ENCODE measurements at places on chromosomes 2 and 18. TPM values are rescaled to one million over a fixed set of nuclear protein-coding genes. Genes with fewer than 3 reads are reported as not detected.

DNA sequence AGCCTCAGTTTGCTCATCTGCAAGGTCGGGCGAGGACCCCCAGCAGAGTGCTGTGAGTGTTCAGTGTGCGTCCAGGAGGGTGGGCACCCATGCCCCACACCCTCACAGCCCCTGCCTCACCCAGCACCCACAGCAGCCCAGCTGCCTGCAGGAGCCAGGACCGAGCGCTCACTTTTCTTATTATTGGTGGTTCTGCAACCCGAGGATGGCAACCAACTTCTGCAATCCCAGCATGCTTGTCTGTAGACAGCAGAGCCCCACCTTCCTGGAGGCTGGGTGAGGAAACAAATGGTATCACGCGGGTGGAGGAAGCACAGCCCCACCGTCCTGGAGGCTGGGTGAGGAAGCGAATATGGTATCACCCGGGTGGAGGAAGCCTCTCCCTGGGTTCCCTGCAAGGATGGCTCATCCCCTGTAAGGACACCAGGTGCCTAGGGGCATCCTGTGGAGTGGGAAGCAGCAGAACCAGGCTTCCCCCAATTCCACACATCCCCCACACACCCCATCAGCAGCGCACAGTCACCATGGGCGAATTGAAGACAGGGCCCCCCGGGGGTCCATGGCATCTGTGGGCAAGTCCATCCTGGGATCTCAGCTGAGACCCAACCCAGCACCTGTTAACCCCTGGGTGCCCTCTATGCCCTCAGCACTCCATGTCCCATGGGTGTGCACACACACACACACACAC lies 220.5 kb upstream of the RAB6C start:
- H3K27ac ChIP-seq: no peak overlapping the region
- H3K27me3 ChIP-seq: no peaks in the 10 kb centered on the region
- no peak overlapping the region for H3K4me3 ChIP-seq

DNA sequence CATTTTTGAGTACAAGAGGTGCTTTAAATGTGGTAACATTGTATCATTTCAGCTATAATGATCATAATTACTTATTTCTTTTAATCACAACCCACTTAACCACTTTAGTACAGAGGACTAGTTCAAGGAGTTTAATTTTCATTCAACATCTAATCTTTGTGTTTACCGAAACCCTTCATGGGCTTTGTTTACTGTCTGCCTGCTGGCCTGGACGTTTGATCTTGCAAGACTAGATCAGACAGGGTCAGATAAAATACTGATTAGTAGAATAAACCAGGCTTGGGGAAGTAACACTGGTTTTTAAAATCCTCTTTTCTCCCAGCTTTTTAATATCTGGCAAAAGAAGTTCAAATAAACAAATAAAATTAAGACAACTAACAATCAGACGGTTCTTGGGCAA lies 93.6 kb downstream of the SATB2 start:
- no peaks in the 10 kb centered on the region for H3K27me3 ChIP-seq
- H3K27ac ChIP-seq: no peak overlapping the region
- H3K4me3 ChIP-seq: no peak overlapping the region
- DNase-seq: no peak
- peaks cover 6% of the 10 kb centered on the region for H3K36me3 ChIP-seq

DNA sequence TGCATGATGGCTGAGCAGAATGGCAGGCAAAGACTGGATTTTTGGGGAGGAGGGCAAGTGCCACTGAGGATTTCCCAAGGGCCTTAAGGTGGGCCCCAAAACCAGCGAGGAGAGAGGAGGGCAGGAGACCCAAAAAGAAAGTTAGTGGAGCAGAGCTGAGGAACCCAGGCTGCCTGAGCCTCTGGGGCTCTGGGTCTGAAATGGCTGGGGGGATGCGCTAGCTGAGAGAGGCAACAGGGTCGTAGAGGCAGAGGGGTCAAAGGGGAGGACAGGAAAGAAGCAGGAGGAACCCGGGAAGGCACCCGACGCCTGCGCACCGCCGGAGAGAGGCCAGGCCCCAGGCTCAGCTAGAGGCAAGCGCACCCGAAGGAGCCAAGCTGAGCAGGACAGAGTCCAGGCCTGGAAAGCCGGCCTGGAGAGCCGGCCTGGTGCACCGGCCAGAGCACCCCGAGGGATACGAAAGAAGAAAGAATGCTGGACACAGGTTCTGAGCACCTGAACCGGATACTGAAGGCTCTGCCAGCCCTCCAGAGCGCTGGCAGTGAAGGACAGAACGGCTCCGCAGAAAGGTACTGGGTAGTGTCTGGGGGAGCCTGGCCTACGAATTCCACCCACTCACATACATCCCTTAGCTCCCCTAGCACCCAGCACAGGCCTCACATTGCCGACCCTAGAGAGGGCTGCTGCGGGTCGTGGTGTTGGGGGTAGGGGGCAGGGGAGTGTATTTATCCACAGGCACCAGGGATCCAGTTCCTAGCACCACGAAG lies 39.5 kb upstream of the ATP6V1B1 start:
- no peak overlapping the region for H3K4me3 ChIP-seq
- peaks cover 4% of the 10 kb centered on the region for H3K36me3 ChIP-seq
- no peak overlapping the region for H3K27ac ChIP-seq
- no peak for DNase-seq

DNA sequence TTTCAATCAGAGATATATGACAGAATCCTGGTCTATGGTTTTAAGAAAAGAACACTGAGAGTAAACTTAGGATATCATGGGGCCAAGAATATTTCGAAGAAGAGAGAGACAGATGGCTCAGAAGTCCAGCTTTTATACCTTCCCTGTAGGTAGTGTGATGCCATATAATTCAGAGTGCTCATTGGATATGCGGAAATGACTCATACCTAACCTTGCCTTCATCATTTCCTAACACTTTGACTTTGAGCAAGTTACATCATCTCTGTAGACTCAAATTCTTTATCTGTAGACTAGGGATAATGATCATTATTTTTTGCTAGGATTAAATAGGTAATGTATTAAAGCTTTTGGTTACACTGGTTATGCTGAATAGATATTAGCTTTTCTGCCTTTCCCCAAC lies 461.6 kb upstream of the CNTNAP5 start:
- H3K4me1 ChIP-seq: no peaks in the 10 kb centered on the region
- no peak overlapping the region for H3K27ac ChIP-seq
- no peak overlapping the region for H3K4me3 ChIP-seq
- no peaks in the 10 kb centered on the region for H3K36me3 ChIP-seq
- no peaks in the 10 kb centered on the region for H3K27me3 ChIP-seq
- DNase-seq: no peak

DNA sequence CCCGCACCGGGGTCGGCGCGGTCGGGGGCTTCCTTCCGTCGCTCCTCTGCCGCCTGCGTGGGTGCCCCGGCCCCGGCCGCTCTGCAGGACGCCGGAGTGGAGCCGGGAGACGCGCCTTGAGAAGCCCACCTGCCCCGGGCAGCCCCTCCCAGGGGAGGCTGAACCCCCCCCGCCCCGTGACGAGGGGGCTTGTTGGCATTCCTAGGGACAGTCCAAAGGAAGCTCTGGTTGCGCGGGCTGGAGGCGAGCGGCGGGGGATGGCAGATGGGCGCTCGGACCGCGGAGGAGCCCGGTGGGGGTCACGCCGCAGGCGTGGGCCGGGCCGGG lies 133.5 kb upstream of the MGAT5 start:
- no peak for DNase-seq
- H3K4me3 ChIP-seq: peak overlapping the region; percentile 55
- H3K27ac ChIP-seq: no peak overlapping the region
- peaks cover 5% of the 10 kb centered on the region for H3K27me3 ChIP-seq

GRCh38 chr2:139864821-139865302 lies 1084.7 kb upstream of the NXPH2 start:
- no peaks in the 10 kb centered on the region for H3K4me1 ChIP-seq
- no peaks in the 10 kb centered on the region for H3K36me3 ChIP-seq
- H3K4me3 ChIP-seq: no peak overlapping the region
- H3K27ac ChIP-seq: no peak overlapping the region
- peaks cover 3% of the 10 kb centered on the region for H3K27me3 ChIP-seq

GRCh38 chr2:39068299-39069135 lies 52.3 kb downstream of the SOS1 start:
- H3K27me3 ChIP-seq: no peaks in the 10 kb centered on the region
- H3K4me1 ChIP-seq: peaks cover 16% of the 10 kb centered on the region
- H3K4me3 ChIP-seq: no peak overlapping the region
- H3K27ac ChIP-seq: no peak overlapping the region
- DNase-seq: no peak

DNA sequence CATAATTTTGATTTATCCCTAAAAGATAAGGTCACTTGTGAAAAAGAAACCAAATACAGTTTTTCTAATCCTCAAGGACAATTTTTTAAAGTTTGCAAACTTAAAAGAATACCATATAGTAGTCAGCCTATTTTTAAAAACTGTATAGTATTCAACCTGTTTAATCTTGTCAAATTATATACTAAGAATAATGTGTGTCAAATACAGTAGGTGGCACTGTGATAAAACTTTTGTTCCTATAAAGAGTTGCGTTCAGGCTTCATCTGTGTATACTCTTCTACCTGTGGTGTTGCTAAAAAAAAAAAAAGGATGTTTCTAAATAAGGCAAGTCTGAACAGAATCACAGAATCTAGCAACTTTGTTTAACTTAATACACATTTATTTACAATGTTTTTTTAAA lies 68.6 kb downstream of the CCDC138 start:
- H3K4me3 ChIP-seq: no peak overlapping the region
- H3K36me3 ChIP-seq: peaks cover 18% of the 10 kb centered on the region
- H3K4me1 ChIP-seq: peaks cover 2% of the 10 kb centered on the region
- H3K27ac ChIP-seq: no peak overlapping the region
- DNase-seq: no peak

- H3K27me3 ChIP-seq: peaks cover 9% of the 10 kb centered on the region
- peaks cover 2% of the 10 kb centered on the region for H3K36me3 ChIP-seq
- no peak overlapping the region for H3K4me3 ChIP-seq
- H3K27ac ChIP-seq: no peak overlapping the region
- no peak for DNase-seq
- H3K4me1 ChIP-seq: no peaks in the 10 kb centered on the region
Observed at GRCh38 chr2:26982102-26982742, 11.8 kb downstream of the MAPRE3 start.

Gene ASB3
- total RNA-seq: 21.6 TPM

GRCh38 chr18:50855976-50856757 lies 22.8 kb upstream of the ME2 start:
- peaks cover 2% of the 10 kb centered on the region for H3K36me3 ChIP-seq
- no peak for DNase-seq
- no peak overlapping the region for H3K27ac ChIP-seq
- no peak overlapping the region for H3K4me3 ChIP-seq

DNA sequence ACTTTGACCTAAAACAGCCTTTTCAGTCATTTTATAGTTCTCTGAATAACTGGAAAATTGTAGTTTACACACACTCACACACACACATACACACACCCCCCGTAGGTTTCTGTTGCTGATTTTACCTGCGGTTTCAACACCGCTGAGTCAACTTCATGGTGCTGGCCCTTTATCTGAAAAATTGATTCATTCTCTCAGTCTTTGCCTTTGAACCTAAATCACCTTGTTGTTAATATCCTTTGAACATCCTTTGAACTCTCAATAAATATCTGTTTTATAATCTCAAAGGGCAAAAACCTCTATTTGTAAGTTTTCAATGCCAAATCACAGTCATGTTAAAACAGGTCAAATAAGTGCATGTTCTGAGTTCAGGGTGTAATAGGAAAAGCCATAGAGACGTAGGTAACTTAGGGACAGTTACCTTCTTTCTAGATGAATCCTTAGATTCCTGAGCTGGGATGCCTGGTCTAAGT lies 109.0 kb upstream of the BZW1 start:
- DNase-seq: no peak
- peaks cover 30% of the 10 kb centered on the region for H3K27me3 ChIP-seq
- no peaks in the 10 kb centered on the region for H3K36me3 ChIP-seq
- H3K4me1 ChIP-seq: no peaks in the 10 kb centered on the region
- no peak overlapping the region for H3K27ac ChIP-seq
- H3K4me3 ChIP-seq: no peak overlapping the region

- H3K4me1 ChIP-seq: no peaks in the 10 kb centered on the region
- no peaks in the 10 kb centered on the region for H3K36me3 ChIP-seq
- no peak overlapping the region for H3K27ac ChIP-seq
Observed at GRCh38 chr2:165176780-165177179, 27.1 kb downstream of the SCN3A start.

- no peak for DNase-seq
- peak overlapping the region; percentile 93 for H3K27ac ChIP-seq
- H3K27me3 ChIP-seq: no peaks in the 10 kb centered on the region
- H3K4me1 ChIP-seq: peaks cover 58% of the 10 kb centered on the region
- H3K36me3 ChIP-seq: no peaks in the 10 kb centered on the region
Observed at GRCh38 chr2:38599706-38600105, 3.0 kb downstream of the HNRNPLL start.

Gene FKBP1B
- total RNA-seq: 12.6 TPM

Gene GALNT3
- 3.2 TPM for total RNA-seq

GRCh38 chr2:71482055-71482454 lies 28.7 kb downstream of the DYSF start:
- peaks cover 16% of the 10 kb centered on the region for H3K36me3 ChIP-seq
- H3K27ac ChIP-seq: peak overlapping the region; percentile 45
- DNase-seq: no peak
- no peaks in the 10 kb centered on the region for H3K27me3 ChIP-seq

DNA sequence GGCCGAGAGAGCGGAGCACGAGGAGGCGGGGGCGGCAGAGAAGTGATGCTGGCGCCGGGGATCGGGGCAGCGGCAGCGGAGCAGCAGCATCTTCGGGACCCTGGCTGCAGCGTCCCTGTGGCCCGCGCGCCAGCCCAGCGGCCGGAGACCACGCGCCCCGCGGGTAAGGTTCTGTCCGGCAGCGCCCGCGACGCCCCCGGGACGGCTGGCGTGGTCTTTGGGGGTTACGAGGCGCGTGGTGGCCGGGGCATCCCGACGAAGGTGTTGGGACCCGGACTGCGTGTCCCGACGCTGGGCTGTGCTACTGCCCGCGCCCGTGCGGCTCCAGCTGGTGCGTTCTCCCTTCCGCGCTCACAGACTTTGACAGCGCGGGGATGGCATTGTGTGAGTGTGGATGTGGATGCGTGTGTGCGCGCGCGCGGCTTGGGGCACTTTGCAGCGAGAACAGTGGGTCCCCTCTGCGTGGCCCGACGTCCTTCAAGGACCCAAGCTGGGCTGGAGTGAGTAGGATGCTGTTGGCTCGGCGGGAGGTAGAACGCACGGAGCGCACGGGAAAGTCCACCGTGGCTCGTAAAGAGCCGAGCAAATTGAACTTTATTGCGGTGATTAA lies 405.0 kb downstream of the XIRP2 start:
- peak overlapping the region; percentile 87 for H3K4me3 ChIP-seq
- peaks cover 44% of the 10 kb centered on the region for H3K27me3 ChIP-seq
- DNase-seq: no peak
- no peaks in the 10 kb centered on the region for H3K36me3 ChIP-seq
- peaks cover 16% of the 10 kb centered on the region for H3K4me1 ChIP-seq

DNA sequence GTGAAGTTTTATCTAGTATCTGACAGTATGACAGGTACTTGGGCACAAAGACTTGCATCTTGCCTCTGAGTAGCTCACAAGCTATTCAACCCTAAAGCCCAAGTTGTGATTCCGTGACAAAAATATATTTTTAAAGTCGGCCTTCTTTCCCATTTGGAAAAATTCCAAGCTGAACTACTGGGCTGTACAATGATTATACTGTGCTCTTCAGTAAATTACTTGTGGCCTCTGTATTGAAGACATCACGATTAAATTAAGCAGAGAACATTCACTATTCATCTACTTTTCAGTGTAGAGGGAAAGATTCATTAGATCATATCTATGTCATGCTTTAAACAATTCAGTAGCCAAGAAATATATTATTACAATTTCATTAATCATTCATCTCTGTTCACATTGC lies 282.2 kb downstream of the CDH2 start:
- no peaks in the 10 kb centered on the region for H3K27me3 ChIP-seq
- H3K27ac ChIP-seq: no peak overlapping the region
- H3K36me3 ChIP-seq: no peaks in the 10 kb centered on the region
- peaks cover 5% of the 10 kb centered on the region for H3K4me1 ChIP-seq
